ENCODE measurements at places on chromosomes 1 and 21.

DNA sequence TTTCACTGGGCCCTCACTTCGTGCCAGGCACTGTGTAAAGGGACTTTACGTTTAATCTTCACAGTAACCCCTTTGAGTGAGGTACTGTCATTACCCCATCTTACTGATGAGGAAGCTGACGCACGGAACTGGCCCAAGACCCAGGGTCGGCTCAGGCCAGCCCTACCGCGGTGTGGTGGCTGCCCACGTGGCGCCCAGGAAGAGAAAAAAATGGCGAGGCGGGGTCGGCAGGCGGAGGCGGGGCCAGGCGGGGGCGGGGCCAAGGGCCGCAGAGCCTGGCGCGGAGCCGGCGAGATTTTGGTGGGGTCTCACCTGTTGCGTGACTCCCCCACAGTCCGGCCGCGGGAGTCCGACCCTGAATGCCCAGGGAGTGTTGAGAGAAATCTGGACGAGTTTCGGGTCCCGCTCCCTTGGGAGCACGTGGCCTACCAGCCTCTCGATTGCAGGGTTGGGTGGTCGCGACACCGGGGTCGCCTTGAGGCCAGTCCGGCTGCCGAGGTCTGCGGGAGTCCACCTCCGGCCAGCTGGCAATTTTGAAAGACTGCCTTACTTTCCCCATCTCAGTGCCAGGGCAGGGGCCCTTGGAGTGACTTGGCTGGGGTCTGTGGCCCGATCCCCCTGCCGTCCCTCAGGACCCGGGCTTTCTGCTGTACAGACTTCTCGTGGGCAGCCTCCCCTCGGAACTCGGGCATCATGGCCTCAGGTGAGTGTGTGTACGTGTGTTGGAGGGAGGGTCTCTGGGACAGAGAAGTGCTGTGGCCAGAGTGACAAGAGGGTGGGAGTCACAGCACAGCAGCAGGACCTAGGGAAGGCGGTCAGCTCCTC, at the start of the genes AMPD2 and GNAT2:
TSS of gene AMPD2 (plus strand) at position 262 of the 825 bp plus-strand sequence. CDS start 1,339 bp downstream, outside the sequence.
TSS of gene GNAT2 (minus strand) at position 41 of the 825 bp plus-strand sequence. CDS start 6,746 bp downstream, outside the sequence.
- DNase-seq, result no peak

DNA sequence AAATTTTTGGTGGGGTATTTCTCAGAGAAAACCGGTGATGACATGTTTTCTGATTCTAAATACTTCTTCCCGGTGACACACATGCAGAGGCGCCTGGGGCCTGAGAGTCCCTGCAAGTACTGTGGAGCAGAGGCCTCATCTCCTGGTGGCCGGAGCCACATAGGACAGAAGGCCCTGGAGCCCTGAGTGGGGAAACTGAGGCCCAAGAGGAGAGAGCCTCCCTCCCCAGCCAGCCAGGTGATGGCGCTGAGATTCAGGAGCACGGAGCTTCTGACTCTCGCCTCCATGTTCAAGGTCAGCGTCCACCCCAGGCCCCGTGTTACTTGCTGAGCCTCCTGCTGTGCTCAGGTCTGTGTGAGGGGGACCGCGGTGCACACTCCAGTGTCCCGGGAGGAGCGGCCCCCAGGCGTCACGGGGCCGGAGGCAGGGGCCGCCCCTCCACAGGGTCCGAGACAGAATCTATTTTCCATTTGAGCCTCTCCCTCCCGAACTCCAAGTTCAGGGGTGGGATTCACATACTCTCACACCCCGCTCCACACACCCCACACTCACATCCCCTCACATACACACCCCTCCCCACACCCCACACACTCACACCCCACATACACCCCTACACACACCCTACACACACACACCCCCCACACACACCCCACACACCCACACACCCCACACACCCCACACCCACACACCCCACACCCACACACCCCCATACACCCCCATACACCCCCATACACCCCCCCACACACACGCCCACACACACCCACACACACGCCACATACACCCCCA, 43.8 kb downstream of the SLX9 start:
- no peak for DNase-seq

- no peak for DNase-seq
These were observed 37.7 kb downstream of the NKAIN1 start for GRCh38 chr1:31201931-31202360.

GRCh38 chr1:227942716-227943261, 4.9 kb downstream of the WNT9A start:
- no peak for DNase-seq

DNA sequence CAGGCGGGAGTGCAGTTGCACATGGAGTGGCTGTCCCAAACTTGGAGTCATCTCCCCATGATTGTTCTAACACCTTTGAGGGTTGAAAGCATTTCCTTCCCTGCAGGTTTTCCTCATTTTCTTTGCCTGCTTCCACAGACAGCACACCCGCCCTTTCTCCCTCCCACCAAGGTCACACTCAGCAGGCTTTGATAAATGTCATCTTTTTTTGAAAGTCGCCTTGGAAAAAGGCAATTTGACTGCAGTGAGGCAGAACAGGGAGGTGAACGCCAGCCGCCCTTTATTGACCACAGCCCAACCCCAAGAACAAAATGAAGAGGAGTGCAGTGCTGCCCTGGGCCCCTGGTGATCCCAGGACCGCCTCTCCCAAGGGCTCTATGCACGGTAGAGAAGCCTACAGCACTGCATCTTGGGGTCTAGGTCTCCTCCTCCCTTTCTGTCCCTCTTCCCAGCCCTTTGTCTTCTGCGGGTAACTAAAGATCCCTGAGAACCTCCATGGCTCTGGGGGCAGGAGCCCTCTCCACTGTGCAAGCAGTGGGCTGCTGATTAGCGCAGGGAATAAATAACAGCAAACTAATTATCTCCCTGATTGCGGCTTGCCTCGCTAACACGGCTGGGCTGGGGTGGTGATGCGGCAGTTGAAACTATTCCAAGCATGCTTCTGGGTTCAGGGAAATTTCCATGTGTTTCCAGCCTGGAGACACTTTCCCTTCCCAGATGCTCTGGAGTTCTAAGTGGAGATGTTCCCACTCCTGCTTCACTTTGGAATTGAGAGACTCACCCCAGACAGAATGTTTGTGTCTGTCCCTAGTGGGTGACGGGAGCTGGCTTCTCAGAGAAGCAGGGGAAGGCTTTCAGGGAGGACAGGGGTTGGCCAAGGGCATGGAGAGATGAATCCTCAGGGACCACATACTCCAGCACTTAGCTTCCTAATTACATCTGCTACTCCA, 11.8 kb upstream of the AMIGO1 start:
- no peak for DNase-seq

GRCh38 chr1:53963460-53963859, 17.3 kb downstream of the LRRC42 start:
- no peak for DNase-seq

- DNase-seq, result peak; percentile 2
These were observed 178.1 kb upstream of the PBX1 start for GRCh38 chr1:164380893-164381292.

GRCh38 chr1:115035652-115036051, 6.0 kb downstream of the TSHB start:
- no peak for DNase-seq

- no peak for DNase-seq
These were observed 43.3 kb downstream of the GPR3 start for GRCh38 chr1:27435566-27436203.

- no peak for DNase-seq
These were observed 958 bp downstream of the LYPLAL1 start for GRCh38 chr1:219174460-219175211.

DNA sequence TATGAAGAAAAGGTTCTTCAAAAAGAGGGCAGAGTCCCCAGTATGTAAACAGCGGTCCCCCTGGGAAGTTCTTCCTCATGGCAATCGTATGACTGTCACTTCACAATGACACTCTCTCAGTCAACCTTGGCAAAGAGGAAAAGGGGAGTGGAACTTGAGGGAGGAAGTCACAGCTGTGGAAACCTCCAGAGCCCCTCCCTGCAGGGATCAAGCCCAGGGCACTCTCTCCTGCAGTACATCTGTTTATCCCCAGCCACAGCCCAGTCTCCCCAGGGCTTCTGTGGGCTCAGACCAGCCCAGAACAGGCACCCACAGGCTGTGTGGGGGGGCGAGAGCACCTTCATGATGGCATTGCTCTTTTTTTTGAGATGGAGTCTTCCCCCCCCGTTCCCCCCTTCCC, 2.0 kb downstream of the ATP13A2 start:
- no peak for DNase-seq

- DNase-seq, result no peak
These were observed 25.5 kb downstream of the ETNK2 start for GRCh38 chr1:204126386-204126785.

DNA sequence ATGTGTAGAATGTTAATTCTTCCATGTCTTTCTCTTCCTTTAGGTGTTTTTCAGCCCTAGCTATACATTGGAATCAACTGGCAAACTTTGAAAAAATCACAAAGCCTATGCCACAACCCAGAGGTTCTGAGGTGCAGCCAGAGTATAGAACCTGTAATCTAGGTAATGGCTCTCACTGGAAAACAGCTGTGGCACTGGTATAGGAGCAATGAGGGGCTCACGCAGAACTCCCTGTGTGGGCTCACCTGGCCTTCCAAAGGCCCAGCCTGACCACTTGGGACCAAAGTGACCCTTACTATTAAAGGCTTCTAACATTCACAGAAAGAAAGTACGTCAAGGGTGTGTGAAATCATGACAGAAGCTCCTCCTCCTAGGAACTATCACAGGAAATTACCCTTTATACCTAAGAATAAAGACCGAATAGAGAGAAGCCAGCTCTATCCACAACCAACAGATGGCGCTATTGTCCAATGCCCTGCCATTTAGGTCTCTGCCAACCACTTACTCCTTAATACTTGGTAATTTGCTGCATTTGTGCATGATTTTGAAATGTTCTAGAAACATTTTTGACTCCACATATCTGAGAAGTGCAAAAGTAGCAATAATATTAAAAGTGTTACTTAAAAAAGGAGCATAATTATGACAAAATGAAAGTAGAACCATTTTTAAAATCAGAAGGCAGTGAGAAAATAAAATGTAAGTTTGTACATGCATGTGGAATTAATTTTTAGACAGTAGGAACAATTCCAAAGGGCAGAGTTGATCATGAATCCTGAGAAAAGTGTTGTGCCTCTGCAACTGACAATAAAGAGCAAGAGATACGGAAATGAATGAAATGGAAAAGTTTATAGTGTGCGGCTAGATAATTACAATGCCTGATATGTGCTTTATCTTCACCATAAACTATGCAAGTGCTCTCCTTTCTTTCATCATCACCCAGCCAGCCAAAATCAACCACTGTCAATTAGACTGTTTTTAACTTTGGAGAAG, 93.1 kb upstream of the HAO2 start:
- DNase-seq, result no peak

DNA sequence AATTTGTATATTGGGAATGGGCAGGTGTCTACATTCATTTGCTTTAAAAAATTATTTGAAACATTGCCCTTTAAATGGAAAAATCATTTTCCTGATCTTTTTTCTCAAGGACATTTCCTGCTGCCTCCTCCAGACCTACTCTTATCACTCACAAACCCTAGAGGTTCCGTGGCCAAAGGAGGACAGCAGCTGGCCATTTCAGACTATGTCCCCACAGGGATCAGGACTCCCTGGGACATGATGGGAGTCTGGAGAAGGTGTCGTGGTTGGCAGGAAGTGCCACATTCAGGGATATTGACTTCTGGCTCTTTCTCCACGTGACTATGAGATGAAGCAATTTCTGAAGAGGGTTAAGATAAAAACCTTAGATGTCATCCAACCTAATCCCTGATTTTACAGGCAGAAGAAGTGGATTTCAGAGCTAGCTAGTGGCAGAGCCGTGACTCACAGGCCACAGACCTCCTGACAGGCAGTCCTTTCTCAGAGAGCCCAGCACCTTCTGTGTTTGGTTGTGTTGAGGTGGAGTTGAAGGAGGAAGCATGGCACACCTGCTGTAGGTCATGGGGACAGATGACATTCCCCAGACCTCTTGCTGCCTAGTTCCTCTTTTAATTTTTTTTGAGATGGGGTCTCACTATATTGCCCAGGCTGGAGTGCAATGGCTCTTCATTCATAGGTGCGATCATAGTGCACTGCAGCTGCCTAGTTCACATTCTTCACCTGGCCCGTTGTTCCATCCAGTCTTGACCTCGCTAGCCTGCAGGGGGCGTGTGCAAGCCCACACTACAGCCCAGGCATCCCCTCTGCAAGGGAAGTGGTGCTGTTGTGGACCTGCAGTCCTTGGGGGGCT, 25.5 kb upstream of the IL10 start:
- no peak for DNase-seq

- peak; percentile 76 for DNase-seq
These were observed at the start of gene ZBTB8OS for GRCh38 chr1:32650248-32650751. Gene ZBTB8OS, minus strand, starts transcription at chr1:32650550. Its CDS starts 21 bp downstream, at chr1:32650529.

DNA sequence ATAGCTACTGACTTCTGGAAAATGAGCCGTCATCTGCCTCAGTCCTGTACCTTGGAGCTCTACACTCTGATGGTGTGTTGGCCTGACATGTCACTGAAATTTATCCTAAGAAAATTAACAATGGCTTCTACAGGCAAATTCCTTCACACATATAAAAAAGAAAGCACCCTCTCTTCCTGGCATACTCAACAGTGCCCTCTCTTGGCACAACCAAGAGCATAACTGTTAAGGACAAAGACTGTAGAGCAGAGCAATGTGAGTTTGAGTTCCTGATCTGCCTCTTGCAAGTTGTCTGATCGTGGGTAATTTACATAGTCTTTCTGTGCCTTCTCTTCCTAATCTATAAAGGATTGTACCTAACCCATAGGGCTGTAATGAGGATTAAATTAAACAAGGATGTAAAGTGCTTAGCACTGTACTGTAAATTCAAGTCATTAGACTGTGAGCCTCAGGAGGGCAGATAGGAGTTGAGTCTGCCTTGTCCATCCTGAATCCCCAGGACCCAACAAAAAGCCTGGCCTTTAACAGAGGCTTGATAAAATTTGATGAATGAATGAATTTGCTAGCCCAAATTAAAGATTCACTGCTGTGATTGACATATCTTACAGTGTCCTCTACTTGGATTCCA, 83.5 kb downstream of the SYF2 start:
- no peak for DNase-seq

DNA sequence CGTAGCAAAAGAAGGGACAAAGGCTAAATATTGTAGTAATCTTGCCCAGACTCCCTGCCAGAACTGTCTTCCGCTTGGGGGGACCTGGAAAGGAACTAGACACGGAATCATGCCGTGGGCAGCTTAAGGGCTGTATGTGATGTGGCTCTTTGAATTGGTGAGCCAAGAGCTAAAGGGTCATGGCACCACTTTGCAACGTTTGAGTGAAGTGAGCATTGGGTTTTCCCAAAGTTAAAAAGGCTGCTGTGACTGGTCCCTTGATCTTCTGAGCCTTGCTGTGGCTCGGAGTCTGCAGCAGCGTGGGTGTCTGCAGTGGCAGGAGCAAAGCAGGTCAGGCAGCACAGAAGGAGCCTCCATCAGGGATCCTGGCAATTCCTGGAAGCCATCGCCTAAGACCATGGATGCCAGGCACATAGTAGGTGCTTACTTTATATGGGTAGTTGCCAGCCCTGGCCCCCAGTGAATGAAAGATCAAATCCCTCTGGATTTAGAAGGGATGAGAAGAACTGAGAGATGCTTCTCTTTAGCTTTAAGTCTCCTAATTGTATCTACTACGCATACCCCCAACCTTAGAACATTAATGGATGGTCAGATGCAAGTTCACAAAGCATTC, 1.8 kb downstream of the SMYD2 start:
- DNase-seq, result no peak

GRCh38 chr21:33219954-33220353, 9.8 kb upstream of the IFNAR2 start:
- no peak for DNase-seq

DNA sequence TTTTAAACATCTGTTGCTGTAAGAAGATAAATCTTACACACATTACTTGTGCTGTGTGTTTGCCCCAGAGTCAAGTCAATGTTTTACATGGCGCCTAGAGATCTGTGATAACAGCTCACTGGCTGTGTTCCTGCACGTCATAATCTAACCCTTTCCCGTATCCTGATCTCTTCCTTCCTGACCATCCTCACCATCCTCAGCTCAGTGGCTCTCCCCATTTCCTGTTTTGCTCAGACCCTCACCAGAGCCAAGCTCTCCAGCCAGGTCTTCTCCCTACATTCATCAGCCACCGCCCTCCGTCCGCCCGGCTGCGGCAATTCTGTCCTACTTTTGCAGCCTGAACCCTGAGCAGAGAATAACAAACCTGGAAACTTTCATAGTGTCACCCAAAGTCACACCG, 824.7 kb downstream of the USP25 start:
- no peak for DNase-seq

All from thoracic aorta (tissue), 2 donors.